Endothelial cell of umbilical vein (primary cell): ENCODE measurements at places on chromosomes 7 and 10.

GRCh38 chr7:91034459-91035368 lies 229.5 kb upstream of the FZD1 start:
- peak; percentile 56 for DNase-seq

GRCh38 chr7:130440527-130441365 lies at the start of gene CEP41:
TSS of gene CEP41 (minus strand) at chr7:130441016. CDS start at chr7:130440966, 50 bp downstream.
- DNase-seq: peak; percentile 99

DNA sequence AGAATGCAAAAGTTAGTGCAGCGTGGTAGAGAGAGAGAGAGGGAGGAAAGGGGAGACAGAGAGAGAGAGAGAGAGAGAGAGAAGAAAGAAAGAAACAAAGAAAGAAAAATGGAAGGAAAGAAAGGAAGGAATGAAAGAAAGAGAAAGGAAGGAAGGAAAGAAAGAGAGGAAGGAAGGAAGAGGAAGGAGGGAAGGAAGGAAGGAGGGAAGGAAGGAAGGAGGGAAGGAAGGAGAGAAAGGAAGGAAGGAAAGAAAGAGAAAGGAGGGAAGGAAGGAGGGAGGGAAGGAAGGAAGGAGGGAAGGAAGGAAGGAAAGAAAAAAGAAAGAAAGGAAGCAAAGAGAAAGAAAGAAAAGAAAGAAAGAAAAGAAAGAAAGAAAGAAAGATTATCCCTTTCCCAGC lies 209.8 kb upstream of the MYO3A start:
- no peak for DNase-seq

DNA sequence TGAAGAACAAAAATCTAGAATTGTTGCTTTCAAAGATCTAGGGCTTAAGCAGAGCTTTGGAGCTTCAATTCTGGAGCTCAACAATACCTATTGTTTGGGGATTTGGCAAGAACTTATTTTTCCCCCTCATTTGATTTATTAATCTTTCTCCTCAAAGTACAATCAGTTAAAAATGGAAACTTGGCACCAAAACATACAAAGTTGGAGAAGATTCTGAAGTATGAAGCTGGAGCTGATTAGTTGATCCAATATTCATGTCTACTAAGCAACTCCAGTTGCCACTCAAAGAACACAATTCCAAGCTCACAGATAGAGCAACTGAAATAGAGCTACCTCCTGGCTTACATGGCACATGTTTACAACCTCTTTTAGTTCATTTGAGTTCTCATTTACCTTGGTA lies 3.8 kb downstream of the FAM13C start:
- DNase-seq: no peak

GRCh38 chr7:3955026-3955425 lies 654.0 kb downstream of the SDK1 start:
- no peak for DNase-seq

DNA sequence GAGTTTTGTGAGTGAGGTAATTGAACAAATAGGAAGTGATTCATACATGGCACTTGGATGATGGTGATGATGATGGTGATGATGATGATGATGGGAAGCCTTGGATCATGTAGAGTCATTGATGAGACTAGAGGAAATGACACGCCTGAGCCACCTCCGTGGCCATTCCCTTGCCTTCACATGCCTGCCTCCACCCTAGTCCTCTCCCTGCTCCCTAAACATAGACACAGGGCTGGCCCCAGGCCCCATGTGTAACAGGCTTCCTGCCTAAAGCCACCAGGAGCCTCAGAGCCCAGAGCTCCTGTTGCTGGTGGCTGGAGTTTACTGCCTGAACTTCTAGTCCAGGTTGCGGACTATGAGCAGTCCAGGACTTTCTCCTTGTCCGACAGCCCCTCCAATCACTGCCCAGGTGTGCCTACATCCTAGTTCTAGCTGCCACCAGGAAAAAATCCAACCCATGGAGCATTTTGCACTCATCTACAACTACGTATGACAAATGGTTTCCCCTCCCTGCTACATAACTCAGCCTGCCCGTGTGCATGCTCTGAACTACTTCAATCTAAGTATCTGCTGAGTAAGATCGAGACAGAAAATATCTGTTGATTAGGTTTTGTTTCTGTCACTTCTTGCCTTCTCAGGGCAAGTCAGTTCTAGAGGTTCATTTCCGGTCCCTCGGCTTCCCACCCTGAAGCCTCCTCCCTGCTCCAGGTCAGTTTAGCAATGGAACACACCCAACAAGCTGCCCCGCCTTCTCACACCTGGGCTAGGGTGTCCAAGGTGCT lies 35.5 kb upstream of the KDM7A start:
- no peak for DNase-seq

DNA sequence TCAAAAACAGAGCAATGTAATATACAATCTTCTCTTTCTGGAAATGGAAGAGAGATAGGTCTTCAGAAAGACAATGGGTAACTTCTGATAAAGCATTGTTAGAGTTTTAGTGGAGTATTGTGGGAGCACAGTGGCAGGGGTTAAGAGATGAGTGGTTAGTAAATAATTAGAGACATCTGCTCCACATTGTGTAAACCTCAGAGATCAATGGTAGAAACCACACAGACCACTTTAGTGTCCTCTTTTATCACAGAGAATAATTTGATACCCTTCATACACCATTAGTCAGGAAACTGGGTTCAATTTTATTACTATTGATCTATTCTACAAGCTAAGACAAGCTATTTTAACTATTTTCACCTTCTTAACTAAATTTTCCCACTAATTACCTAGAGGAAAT lies 35.9 kb upstream of the MAGI2 start:
- DNase-seq: no peak
